ENCODE measurements at places on chromosomes 12 and 14.
A peak's percentile ranks its signal among the peaks of the same experiment; 100 is the strongest.

GRCh38 chr14:81315341-81315740, 84.8 kb downstream of the STON2 start:
- no peak for DNase-seq

- DNase-seq, result peak; percentile 73
Measured at GRCh38 chr12:124774462-124775167, 89.0 kb downstream of the SCARB1 start.

DNA sequence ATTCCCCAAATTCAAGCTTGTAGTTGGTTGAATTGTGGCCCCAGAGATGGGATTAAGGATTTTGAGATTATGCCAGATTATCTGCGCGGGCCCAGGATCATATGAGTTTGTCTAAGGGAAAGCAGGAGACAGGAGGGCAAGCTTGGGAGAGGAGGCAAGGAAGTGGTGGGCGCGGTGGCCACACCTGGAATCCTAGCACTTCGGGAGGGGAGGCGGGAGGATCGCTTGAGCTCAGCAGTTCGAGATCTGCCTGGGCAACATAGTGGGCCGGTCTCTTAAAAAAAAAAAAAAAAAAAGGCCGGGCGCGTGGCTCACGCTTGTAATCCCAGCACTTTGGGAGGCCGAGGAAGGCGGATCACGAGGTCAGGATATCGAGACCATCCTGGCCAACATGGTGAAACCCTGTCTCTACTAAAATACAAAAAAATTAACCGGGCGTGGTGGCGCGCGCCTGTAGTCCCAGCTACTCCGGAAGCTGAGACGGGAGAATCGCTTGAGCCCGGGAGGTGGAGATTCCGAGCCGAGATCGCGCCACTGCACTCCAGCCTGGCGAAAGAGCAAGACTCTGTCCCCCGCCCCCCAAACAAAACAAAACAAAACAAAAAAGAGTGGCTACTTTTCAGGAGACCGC, 881 bp upstream of the PUS1 start:
- DNase-seq, result no peak

DNA sequence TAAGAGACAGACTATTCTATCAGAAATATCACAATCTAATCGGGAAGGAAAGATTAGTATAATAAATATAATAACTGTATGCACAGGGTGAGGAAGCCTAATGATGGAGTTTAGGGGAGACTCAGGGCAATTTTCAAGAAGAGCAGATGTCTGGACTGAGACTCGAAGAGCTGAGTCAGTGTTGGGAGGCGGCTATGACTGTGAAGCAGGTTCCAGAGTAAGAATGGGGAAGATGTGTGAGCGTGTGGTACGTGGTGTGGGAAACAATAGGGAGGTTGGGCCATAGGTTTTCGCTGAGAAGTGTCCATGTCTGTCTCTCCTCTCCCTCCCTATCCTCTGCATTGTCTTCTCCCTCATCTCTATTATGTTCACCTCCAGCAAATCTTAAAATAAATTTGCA, 85.6 kb downstream of the LMO3 start:
- no peak for DNase-seq

DNA sequence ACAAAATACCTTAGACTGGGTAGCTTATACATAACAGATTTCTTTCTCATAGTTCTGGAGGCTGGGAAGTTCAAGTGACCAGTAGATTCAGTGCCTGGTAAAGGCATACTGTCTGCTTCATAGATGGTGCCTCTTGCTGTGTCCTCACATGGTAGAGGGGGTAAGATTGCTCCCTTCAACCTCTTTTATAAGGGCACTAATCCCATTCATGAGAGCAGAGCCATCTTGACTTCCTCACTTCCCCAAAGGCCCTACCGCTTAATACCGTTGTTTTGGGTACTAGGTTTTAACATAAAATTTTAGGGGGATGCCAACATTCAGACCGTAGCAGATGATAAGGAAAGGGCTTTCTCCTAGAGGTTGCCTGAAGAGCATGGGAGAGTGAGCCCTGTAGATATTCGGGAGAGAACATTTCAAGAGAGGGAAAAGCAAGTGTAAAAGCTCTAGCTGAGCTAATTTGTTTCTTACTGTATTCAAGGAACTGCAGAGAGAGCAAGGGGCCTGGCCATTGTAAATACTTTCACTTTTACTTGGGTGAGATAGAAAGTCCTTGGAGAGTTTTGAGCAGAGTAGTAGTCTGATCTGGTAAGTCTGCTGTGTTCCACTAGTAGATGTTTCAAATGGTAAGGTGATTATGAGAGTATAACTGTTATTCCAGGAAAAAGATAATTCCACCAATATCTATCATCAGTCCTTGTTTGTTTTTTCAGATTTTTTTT, 27.3 kb downstream of the FRS2 start:
- DNase-seq, result no peak

- peak; percentile 15 for DNase-seq
Measured at GRCh38 chr14:97602438-97603117, 805.4 kb downstream of the VRK1 start.

- no peak for DNase-seq
Measured at GRCh38 chr12:89770391-89770790, 61.8 kb upstream of the ATP2B1 start.

GRCh38 chr14:89792489-89793366, 161.8 kb downstream of the EFCAB11 start:
- no peak for DNase-seq

GRCh38 chr14:72243309-72244293, 311.4 kb downstream of the RGS6 start:
- no peak for DNase-seq

DNA sequence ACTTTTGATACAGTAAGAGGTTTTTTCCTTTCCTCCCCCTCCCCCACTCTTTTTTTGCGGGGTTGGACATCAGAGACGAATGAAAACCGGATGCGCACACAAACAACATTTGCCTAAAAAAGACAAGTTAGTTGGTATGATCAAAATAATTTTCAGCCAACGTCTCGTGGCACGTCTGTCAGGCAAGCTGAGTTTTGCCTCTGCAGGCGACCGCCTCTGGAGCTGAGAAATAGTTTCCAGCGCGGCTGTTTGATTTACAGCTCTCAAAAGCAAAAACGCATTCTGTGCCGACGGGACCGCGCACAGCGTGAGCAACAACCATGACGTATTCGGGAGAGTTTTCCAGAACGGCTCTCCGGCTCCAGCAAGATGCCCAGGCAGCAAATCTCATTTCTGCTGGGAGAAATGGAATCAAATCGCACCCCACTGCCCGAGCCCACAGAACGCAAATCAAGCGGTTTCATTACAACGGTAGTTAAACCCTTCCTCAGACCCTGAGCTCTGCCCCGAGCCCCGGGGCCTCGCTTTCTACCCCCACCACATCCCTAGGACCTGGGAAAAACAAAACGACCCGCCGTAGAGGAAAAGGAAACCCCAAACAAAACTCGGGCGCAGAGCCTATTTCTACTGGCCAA, 14.2 kb upstream of the CALM1 start:
- DNase-seq, result peak; percentile 54

DNA sequence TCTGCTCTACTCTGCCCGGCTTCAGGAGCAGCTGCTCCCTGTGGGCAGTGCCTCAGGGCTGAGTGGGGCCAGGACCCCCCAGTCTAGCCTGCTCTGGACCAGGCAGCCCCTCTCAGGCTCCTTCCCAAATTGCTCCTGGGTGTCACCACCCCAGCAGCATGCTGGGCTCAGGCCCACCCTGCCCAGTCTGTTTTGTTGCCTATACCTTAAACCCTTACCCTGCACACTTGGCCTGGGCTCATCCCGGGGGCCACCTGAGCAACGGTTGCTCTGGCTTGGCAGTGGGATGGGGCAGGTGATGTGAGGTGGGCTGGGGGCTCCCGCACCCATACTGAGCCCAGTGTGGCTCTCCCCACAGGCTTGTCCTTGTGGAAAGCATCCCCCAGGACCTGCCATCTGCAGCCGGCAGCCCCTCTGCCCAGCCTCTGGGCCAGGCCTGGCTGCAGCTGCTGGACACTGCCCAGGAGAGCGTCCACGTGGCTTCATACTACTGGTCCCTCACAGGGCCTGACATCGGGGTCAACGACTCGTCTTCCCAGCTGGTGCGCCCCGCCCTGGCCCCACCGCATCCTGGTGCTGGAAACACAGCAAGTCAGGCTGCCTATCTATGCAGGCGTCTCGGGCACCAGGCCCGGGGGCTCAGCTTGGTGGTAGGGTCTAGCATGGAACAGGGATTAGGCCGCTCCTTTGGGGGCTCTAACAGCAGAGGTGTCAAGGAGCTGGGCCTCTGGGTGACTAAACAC, 3.9 kb downstream of the PLD4 start:
- DNase-seq, result no peak

DNA sequence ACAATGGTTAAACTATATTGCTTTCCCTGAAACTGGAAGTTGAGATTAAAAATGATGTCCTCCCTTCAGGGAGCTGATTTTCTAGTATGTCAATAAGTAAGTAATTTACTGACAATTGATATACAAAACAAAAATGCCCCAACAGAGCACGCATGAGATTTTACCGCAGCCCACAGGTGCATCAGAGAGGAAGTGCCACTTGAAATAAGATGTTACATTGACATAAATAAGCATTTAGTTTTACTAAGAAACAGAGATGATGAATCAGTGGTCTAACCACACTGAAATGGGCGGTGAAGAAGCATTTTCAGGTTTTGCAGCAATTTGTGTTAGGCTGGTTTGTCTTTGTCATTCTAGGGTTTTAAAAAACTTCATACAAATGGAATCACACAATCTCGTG, 8.8 kb upstream of the CLECL1 start:
- DNase-seq, result no peak

- DNase-seq, result no peak
Measured at GRCh38 chr14:35215110-35215813, 76.9 kb upstream of the PSMA6 start.

DNA sequence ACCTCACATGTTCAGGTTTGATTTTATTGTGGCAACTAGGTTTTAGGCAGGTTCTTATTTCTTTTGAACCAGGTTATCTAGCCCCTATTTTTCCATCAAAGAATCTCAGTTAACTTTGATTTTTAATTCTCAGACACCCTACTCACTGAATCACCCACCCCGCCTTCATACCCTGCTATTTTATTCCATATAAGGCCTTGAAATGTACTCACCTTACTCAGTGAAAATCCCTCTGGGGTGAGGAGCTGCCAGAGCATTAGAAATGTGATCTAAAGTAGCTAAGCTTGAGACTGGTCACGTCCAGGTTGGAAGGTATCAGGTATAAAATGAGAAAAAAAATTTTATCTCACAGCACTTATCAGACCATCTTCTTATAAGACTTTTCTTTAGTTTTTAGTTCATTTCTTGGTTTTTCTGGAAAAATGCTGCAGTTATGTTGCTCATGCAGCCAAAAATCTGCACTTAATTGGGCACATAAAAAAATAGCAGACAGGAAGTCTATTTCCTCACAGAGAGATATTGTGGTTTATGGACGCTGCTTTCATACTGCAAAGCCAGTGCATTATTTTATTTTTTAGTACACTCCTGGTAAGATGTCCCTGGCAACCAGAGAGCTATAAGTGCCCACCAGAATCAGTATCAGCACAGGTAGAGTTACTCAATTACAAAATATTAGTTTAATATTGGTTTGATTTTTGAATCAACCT, 101.5 kb upstream of the CCDC91 start:
- no peak for DNase-seq

- DNase-seq, result no peak
Measured at GRCh38 chr12:38823738-38824137, 81.7 kb downstream of the CPNE8 start.

- DNase-seq, result no peak
Measured at GRCh38 chr12:49664591-49665239, 41.4 kb downstream of the PRPF40B start.

GRCh38 chr14:43175896-43176295, 1331.2 kb downstream of the FSCB start:
- no peak for DNase-seq

All from stimulated activated CD4-positive, alpha-beta T cell treated with anti-CD3 and anti-CD28 coated beads, Interleukin-2, amount 100 ng/mL, for 48 hours (primary cell).